Cortex of kidney (tissue), 1 donor: ENCODE measurements at places on chromosomes 4 and X.

DNA sequence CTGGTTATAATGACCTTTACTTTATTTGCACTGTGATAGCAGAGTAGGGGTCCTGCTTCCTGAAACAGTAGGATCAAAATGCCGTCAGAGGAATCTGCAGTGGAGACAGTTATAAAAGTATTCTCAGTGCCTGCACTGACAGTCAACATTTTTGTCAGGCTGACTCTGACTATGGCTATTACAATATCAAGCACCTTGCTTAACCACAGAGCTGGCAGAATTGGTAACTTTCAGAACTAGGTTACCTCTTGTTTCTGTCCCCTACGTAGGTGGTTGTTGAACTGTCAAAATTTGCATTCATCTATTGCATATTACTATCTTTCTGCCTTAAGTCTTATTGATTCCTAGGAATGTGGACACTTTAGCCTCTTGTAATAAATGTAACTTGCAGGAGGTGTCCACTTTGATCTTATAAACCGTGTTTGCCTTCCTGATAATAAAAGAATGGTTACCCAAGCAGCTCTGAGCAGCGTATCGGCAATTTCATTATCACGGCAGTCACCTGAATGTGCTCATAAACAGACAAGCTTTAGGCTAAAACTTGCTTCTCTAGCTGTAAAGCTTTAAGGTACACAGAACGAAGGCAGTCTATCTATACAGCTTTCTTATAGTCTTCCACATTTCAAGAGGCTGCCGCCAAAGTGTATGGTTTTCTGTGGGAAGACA, 353.0 kb upstream of the GALNT7 start:
- no peak for DNase-seq

DNA sequence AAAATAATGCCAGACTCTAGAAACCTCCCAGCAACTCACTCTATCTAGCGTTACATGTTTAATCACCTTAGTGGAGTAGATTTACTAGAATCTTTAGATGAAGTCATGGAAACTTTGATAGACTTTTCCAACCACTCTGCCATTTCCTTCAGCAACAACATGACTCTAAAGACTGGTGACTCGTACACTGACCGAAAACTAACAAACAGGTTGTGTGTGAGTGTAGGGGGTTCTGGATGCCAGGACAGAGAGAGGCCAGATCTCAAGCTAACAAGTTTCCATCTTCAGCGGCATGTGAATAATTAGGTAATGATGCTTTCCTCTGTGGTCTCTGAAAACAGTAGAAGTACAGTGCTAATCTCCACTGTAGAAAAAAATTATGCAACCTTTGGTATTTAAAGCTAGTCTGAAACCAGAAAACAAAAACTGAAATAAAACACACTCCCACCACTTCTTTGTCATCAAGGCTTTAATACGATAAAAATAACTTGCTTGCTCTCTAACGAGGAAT, 286.4 kb downstream of the PRDM5 start:
- no peak for DNase-seq

DNA sequence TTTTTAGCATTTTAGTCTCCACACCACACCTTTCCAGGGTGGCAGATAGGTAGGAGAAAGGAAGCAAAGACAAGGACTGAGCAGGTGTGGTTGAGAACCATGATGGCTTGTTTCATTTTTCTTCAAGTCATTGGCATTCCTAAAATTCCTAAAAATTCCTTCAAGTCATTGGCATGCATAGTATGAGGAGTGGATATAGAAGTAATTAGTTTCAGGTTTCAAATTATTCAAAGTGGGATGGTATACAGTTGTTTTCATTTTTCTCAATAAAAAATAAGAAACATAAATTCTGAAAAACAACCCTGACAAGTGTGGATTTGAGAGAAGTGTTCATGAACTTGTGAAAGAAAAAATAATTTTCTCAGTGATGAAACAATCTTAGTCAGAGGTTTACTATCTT, 22.3 kb upstream of the HERC3 start:
- DNase-seq, result no peak

- no peak for DNase-seq
These were observed 29.7 kb downstream of the TMEM164 start for GRCh38 chrX:110032534-110033147.

GRCh38 chrX:48617542-48618340, 20.4 kb downstream of the WDR13 start:
- no peak for DNase-seq

DNA sequence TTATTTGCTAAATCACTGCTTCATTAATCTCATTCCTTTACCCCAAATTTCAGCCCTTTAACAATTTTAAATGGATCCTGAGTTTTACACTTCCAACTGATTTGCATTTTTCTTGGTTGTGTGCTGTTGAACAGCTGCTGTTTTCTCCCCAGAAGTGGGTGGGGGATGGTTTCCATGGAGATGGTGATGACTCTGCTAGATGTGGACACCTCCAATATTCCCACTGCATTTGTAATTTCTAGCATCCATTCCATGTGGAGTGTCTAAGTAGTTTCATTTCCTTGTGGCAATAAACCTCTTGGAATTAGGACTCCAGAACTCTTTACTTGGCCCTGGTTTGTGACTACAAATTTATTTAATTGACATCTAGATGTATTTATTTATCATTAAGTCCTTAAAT, 330.4 kb downstream of the GBA3 start:
- DNase-seq, result no peak

DNA sequence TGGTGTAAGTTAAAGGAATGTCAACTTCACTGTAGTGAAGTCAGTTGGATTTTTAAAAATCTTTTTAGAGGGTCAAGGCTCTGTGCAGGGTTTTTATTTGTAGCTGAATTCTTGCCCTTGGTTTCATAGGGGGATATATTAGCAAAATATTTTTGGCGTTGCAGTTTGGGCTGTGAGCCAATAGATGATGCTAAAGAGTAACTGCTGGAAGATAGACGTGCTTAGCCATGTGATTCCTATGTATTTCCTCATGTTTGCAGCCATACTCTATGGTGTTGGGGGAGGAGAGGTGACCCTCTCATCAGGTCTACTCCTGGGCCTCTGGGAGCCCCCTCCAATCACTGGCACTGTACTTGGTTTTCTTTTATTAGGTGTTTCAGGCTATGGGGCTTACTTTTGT, 246.7 kb upstream of the ARHGAP24 start:
- no peak for DNase-seq

GRCh38 chr4:38062776-38063097, 102.5 kb downstream of the PTTG2 start:
- no peak for DNase-seq

- DNase-seq, result no peak
These were observed 658.2 kb downstream of the CENPC start for GRCh38 chr4:66887061-66887460.

- no peak for DNase-seq
These were observed 493.1 kb downstream of the IL15 start for GRCh38 chr4:142129473-142129872.

DNA sequence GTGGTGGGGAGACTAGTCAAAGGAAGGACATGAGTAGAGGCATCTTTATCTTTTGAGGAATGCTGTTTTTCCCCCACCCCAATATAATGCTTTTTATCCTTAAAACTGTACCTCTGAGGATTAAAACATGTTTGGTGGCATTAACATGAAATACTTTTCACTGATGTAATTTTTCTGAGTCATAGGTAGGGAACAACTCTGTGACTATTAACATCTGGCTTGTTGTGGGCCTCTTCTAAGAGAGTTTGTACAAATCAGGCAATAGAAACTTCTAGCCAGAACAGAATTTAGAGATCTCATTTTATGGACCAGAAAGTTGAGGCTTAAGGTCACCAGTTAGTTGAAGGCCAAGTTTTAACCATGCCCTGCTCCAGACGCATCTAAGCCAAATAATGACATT, 207.6 kb downstream of the SOX3 start:
- no peak for DNase-seq

DNA sequence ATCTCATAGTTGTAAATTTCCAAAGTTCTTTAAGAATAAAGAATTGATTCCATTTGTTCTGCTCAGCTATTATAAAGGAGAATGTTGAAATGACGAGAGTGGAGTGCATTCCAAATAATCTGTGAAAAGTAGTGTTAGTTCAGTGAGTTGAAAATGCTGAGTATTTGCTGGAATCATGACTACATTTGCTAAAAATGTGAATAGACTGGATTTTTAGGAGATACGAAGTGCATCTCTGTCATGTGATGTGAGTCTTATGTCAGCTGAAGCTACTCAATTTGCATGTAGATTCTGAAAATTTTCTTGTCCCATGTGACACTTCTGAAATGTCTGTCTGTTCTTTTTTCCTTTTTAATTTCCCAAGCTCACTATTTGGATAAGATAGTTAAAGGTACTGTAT, 206.0 kb downstream of the DCTD start:
- no peak for DNase-seq

- DNase-seq, result no peak
These were observed 112.6 kb downstream of the ANK2 start for GRCh38 chr4:113162089-113162488.

GRCh38 chrX:123807835-123808416, 51.9 kb upstream of the XIAP start:
- no peak for DNase-seq

DNA sequence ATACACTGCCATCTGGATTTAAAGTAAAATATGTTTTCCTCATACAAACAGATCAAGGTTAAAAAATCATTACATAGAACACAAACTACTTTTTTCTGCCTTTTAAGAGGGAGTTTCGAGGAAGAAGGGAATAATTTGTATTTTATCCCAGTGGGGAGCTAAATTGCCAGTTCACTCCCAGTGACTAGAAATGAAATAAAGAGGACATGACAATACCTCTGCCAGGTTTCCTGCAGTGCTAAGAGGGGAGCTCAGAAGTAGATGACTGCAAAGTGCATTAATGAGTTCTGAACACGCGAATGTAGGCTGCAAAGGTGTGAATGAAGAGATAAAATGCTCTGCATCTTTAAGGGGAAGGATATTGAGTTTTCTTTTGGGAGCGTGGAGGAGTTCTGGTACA, 69.7 kb downstream of the SRPX start:
- DNase-seq, result no peak

GRCh38 chrX:114930227-114930626, 87.2 kb downstream of the IL13RA2 start:
- DNase-seq, result no peak

GRCh38 chr4:40337051-40337450, 1.9 kb downstream of the CHRNA9 start:
- no peak for DNase-seq

DNA sequence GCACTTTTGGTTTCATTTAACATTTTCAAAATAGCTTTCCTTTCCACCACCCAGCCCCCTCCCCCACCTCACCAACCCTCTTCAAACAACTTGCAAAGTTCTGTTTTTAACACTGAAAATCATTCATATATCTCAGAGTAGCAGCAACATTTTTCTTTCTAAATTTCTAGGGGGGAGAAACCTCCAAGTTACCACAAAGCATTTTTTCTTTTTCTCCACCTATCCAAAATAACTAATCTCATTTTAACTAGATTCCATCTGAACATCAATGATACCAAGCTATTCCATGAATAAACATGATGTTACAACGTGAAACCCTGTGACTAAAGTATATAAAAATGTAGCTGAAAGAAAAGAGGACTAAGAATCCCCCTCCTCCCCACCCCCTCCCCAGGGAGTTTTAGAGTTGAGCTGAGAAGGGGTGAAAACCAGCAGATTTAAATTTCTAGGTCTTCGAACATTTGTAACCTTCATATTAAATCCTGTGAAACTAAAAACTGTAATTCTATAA, 5.2 kb downstream of the LDB2 start:
- DNase-seq, result no peak

GRCh38 chr4:138911909-138912703, 103.5 kb upstream of the NOCT start:
- no peak for DNase-seq

DNA sequence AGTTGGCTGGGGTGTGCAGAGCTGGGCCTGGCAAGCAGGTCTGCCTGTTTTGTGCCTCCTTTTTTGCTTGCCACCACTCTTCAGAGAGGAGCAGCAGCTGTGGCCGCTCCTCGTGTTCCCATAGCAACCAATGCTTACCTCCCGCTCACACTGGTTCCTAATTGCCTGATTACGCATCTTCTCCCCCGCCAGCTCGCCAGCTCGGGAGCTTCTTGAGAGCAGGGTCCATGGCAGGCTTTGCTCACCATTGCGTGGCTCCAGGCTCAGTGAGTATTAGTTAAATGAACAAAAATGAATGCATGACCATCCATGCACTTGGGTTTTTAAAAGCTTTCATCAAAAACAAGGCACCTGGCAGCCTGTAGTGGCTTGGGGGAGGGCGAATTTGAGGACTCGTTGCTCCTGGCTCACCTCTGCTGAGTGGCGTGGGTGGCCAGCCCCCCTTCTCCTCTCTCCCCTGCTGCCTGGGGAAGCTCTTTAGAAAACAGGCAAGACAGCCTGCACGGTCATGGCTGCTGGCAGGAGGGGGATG, 14.2 kb upstream of the PJA1 start:
- DNase-seq, result no peak

DNA sequence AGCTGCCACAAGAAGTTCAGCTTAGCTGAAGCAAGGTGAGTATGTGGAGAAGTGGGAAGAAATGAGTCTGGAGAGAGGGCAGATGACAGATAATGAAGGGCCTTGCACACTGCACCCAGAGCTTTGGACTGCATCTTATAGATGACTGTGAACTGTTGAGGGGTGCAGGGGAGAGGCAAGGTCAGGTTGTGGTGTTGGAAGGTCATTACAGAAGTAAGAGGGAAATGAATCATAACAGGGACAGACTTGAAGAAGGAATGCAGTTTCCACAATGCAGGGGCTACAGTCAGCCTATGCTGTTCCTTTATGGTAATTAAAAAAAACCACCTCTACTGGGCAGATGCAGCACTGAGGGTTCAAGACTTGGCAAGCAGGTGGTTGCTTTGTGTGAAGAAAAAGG, 4.8 kb upstream of the IGFBP7 start:
- DNase-seq, result no peak

- DNase-seq, result no peak
These were observed 1787.4 kb upstream of the ADGRL3 start for GRCh38 chr4:59412739-59413138.

DNA sequence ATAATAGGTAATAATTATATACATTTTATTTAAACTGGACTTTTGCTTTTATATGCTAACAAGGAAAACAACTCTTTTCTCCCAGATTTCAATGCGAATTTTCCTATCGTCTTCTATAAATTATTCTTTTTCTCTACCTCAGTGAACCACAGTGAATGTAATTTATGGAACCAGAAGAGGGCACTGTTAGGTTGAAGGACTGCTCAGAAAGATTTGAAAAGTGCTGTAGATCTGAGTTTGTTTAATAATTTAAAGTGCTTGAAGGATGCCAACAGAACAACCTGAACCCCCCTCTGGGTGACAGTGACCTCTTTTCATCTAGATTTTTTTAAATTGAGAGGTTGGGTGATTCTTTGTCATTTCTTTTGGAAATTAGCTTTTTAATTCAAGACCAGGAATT, 54.9 kb downstream of the PHOX2B start:
- DNase-seq, result no peak

- no peak for DNase-seq
These were observed 417.8 kb upstream of the INTU start for GRCh38 chr4:127214931-127215330.
